ENCODE measurements at places on chromosomes 13 and 19. TPM values are rescaled to one million over a fixed set of nuclear protein-coding genes. Genes with fewer than 3 reads are reported as not detected.

- no peaks in the 10 kb centered on the region for H3K4me1 ChIP-seq
- no peak overlapping the region for H3K4me3 ChIP-seq
- H3K27me3 ChIP-seq, result peaks cover 9% of the 10 kb centered on the region
- no peak for DNase-seq
Measured at GRCh38 chr13:100811024-100811865, 136.7 kb upstream of the TMTC4 start.

PEAK3 gene
- not detected for total RNA-seq

KIR2DL4 gene
- not detected for total RNA-seq

SPTBN4 gene
- total RNA-seq, result 0.20 TPM
